ENCODE measurements at places on chromosomes 2 and 18.

DNA sequence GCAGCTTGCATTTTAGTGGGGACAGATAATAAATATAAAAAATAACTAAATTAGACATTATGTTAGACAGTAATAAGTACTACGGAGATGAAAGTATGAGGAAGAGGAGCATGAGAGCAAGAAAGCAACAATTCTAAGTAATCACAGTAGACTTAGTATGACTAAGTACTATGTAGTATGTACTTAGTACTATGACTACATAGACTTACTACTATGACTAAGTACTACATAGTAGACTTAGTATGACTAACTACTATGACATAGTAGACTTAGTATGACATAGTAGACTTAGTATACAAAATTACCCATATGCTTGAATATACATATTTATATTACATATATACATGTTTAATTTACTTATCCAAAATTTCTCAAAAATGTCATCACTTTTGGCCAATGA is 29.3 kb downstream of the CDH20 start:
- no peak for DNase-seq

GRCh38 chr2:109339519-109339966 is 210.5 kb downstream of the SH3RF3 start:
- no peak for DNase-seq

DNA sequence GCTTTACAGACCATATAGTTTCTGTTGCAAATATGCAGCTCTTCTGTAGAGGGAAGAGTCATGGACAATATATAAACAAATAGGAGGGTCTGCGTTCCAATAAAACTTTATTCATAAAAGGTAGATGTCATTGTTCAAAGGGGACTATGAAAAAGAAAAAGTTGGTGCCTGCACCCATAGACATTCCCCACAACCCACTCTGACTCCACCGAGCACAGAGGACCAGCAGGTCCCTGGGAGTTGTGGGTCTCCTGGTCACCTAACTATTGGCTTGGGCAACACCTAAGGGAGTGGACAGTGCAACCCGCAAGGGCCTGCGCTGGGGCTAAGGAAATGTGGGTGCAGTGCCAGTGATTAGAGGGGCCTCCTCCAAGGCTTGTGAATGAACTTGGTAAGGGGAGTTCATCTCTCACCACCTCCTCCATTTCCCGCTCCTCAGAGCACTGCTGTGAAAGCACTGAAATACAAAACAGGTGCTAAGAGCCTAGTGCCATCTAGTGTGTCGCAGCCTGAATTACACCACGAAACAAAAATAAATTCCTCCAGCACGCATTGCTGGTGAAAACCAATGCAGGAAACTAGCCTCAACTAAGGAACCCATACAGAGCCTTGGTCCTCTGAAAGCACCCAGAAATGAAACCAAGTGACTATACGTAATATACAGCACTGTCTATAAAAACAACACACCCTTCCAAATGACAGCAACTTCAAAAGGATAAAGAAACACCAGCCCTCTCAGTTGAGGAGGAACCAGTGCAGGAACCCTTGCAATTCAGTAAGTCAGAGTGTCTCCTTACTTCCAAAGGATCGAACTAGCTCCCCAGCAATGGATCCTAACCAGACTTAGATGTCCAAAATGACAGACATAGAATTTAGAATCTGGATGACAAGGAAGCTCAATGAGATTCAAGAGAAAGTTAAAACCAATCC is 166.6 kb downstream of the RNF144A start:
- no peak for DNase-seq

- no peak for DNase-seq
Observed at GRCh38 chr2:180938451-180938850, 42.0 kb upstream of the UBE2E3 start.

DNA sequence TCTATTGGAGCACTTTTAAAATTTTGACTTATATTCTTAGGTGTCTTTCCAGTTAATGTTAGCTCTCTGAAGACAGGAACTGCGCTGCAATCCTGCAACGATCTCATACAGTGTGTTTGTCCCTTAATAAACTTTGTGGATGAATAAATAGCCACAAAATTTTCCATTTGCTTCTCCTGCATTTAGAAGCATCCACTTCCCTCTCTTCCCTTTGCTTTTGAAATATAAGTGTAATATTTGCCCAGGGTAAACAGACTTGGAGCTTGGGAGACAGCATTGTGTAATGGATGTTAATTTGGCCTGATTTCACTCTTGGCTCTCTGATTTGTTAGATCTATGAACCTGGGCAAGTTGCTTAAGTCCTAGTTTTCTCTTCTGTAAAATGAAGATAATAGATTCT is 58.2 kb upstream of the CD28 start:
- no peak for DNase-seq

- no peak for DNase-seq
Observed at GRCh38 chr18:7904529-7904928, 337.4 kb downstream of the PTPRM start.

- no peak for DNase-seq
Observed at GRCh38 chr2:26917135-26917836, 53.2 kb upstream of the MAPRE3 start.

DNA sequence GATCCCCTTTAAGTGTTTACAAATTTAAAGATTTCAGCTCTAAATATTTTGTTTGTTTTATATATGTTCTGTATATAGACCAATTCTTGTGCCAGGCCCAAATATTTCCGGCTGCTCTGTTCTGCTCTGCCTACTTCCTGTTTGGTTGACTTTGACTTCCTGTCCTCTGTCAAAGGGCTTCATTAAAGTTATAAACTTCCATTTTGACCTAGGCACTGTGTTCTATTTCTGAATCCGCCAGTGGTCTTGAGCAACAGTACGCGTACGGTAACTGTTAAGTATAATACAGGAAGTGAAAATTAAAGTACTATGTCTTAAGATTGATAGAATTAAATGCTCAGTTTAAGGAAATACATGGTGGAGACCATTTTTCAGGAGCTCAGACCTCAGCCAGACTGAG is 13.5 kb upstream of the REL start:
- no peak for DNase-seq

GRCh38 chr2:102686479-102687439 is 67.4 kb downstream of the SLC9A2 start:
- DNase-seq, result no peak

- DNase-seq, result no peak
Observed at GRCh38 chr2:181367906-181368435, 89.2 kb upstream of the ITGA4 start.

GRCh38 chr2:26945991-26946750 is 24.3 kb upstream of the MAPRE3 start:
- no peak for DNase-seq

DNA sequence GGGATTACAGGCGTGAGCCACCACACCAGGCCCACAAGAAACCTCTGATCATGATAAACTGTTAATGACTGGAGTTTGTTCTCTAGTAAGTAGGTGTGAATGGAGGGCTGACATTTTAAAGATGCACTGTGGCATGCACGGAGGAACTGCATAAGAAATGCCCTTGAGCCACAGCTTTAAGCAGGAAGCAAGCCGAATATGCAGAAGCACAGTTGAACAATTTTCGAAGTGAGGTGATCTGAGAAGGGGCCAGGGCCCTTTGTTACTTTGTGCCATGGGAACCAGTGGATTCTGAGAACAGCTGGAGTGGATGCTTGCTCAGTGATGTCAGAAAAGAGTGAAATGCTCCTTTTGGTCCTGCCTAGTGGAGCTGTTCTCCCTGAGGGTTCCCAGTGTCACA is 16.3 kb downstream of the FECH start:
- no peak for DNase-seq

GRCh38 chr18:7038330-7038851 is 79.2 kb downstream of the LAMA1 start:
- DNase-seq, result no peak

- no peak for DNase-seq
Observed at GRCh38 chr2:23901966-23902846, 24.7 kb downstream of the ATAD2B start.

DNA sequence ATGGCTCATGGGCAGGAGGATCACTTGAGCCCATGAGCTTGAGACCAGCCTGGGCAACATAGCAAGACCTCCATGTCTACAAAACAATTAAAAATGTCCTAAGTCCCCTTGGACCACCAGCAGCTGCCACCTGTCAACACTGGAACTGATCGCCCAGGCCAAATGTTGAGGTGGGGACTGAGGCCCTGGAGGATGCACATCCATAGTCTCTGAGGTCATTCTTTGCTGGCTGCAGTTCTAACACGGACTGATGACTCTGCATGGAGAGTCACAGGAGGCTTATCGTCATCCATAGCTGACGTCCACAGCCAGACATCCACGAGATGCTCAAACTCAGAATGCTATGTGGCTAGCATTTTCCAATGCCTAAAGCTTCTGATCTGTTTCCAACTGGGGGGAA is 151.3 kb downstream of the BCL2 start:
- DNase-seq, result no peak

GRCh38 chr18:5415031-5415430 is 119.5 kb upstream of the ZBTB14 start:
- no peak for DNase-seq

DNA sequence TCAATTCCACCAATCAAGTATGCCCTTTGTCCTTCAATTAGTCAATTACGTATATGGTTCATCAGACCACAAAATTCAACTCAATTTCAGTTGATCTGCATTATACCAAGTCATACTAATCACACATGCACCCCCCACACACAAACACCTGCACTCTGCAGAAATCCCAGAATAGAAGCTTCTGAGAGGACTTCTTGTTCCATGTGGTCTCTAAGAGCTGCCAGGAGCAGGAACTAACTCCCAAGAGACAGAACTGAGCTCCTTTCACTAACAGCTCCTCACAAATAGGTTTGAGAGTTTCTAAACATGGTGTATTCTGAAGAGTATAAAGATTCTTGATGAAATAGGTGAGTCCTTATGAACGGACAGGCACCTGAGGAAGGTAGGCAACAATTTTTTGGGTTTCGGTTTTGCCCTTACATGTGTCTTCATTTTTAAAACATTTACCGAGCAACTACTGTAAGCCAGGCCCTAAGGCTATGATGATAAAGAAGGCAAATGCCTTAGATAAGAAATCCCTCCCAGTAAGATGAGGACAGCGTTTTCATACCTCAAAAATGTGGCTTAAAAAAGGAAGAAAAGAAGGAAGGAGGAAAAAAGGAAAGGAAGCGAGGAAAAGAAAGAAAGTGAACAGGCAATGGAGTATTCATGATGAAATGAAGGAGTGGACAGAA is 183.1 kb downstream of the PID1 start:
- DNase-seq, result no peak

- DNase-seq, result no peak
Observed at GRCh38 chr2:63124218-63124617, 73.6 kb downstream of the OTX1 start.

- no peak for DNase-seq
Observed at GRCh38 chr2:98829581-98830270, 98.8 kb upstream of the MGAT4A start.

- no peak for DNase-seq
Observed at GRCh38 chr2:230358305-230358704, 31.3 kb downstream of the SP140L start.

DNA sequence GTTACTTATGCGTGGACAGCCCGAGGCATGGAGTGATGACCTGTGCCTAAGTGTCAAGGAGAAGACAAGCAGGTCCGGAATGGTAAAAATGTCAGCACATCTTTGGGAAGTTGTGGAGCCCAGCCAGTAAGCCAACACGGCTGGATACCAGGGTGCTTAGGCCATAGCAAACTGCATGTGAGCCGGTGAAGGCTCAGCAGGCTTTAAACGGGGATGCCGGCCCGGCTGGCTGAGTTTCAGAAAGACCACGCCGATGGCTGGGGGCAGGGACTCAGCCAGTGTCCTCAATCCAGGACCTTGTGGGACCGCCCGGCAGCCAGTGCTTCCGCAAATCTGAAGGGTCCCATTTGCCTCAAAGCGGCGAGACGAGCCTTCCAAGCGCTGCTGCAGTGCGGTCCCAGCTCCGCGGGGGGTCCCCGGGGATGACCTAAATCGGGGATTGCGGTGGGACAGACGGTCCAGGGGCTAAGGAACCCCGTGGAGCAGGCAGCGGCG is 946 bp upstream of the AGAP1 start:
- no peak for DNase-seq

GRCh38 chr2:41998186-41999127 is 49.4 kb upstream of the PKDCC start:
- DNase-seq, result no peak

DNA sequence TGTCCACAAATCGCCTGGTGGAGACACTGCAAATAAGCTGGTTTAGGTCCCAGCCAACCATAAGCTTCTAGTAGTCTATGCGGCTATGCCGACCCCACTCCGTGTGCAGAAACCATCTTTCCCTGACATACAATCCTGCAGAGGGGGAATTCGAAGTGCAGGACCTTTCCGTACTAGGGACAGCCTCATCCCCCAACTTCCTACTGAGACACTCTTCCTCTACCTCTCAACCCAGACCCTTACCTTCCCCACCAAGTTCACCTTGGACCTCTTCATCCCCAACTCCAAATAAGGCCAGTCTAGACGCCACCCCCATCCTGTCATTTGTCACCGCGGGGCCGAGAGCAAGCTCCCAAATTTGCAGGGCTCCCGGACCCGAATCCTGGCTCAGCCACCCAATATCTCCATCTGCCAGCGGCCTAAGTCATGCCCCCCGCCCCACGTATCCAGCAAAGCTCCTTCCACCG is 496 bp downstream of the SUCLG1 start:
- DNase-seq, result peak; percentile 7
